ENCODE measurements at places on chromosomes 16 and 17.
A peak's percentile ranks its signal among the peaks of the same experiment; 100 is the strongest.

- DNase-seq = no peak
Observed at GRCh38 chr17:35981908-35982330, 622 bp upstream of the CCL16 start.

DNA sequence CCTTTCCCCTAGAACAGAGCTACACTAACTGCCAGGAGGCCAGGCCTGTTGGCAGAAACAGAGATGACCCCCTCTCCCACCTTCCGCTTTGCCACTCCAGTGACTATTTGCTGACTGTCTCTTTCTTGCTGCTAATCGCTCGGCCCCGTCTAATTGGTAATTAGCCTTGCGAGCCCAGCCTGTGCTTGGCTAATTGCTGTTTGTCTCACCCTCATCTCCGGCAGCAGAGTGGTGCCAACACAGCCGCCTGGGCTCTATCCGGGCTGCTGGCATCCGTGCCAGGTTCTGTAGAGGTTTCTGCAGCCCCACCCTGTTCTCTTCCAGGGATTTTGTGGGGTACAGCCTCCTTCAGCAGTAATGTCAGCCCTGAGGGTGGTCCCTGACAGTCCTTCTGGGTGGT, 27.4 kb upstream of the PHB1 start:
- DNase-seq = peak; percentile 34

- peak; percentile 37 for DNase-seq
Observed at GRCh38 chr17:47820033-47820789, 1.4 kb downstream of the OSBPL7 start.

GRCh38 chr17:3557768-3558583, at the start of gene TRPV3:
Gene TRPV3, minus strand, starts transcription at chr17:3557812. Its CDS starts 2,962 bp downstream, at chr17:3554850.
- DNase-seq = peak; percentile 70

DNA sequence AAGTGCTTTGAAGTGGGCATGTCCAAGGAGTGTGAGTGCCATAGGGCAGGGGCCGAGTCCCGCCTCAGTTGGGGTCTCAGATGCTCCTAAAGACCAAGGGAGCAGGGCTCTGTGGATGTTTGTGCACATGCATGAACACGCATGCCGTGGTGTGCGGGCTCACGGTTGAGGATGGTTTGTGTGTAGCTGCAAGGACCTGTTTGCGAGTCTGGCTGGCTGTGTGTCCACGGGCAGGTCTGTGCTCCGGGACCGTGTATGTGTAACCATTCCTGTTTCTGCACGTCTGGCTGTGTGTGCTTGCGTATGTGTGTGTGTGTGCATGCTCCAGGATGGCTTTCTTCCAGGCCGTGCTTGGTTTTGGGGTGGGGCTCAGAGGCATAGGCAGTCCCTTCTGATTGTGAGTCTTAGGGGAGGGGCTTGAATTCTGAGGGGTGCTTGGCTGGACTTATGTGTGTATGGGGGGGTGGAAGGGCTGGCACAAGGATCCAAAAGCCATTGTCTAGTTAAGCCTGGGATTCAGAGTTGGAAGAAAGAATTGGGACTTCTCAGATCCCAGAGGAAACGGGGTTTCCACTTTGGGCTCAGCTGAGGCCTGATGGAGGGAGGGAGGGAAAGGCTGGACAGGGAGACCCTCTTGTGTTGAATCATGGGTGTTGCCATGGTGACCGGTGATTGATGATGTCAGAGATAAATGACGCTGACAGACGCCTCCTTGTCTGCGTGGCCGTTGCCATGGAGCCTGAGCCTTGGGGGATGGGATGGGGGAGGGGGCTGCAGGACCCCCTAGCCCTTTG, 14.4 kb downstream of the GJD3 start:
- DNase-seq = no peak

DNA sequence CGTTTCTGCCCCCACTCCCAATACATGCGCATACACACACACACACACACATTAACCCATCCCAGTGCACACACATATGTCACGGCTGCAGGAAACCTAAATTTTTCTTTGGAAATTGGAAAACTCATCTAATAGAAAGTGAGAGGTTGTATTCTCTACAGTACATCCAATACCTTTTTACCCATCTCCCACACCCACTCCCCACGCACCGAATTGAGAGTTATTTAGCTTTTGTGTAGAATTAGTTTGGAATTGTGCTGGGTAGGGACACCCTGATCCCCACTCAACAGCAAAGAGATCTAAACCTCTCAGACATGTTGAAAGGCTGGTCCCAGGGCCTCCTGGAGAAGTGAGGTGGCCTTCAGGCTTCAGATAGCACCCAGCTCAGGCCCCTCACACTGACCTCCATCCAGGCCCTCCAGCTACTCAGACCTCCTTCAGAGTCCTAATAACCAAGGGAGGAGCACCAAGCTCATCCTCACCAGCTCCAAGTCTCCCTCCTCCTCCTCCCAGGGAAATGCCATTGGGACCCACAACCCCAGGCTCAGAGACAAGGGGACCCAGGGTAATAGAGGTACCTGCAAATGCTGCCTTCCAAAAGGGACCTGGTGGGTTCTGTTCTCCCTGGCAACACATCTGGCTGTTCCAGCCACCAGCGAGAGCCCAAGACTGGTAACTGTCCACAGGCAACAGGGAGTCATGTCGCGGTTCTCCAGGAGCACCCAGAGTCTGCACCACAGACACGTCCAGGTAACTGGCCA, 955 bp downstream of the HOXB13 start:
- no peak for DNase-seq

GRCh38 chr16:81061871-81062608, 15.0 kb downstream of the C16orf46 start:
- DNase-seq = no peak

DNA sequence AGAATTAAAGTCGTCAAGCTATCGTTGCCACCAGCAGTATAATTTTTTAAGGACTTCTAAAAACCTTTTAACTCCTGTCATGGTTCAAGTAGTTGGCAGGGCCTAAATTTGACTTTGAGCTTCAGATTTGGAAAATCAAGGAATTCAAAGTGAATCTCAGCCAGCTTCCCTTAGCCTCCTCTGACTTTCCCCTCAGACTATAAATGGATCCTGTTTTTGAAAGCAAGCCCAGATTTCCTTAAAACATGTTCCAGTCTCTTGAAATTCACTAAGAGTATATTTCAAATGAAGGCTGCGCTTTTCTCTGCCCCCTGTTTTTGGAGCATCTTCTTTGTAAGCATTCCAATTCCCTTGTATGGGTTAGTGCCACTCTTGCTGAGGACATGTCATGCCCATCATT, 101.8 kb upstream of the CDH8 start:
- no peak for DNase-seq

GRCh38 chr17:21189361-21189760, 24.6 kb downstream of the TMEM11 start:
- DNase-seq = no peak

GRCh38 chr16:73171380-73171779, 123.5 kb upstream of the ZFHX3 start:
- DNase-seq = no peak

GRCh38 chr16:50810241-50810965, 68.5 kb downstream of the CYLD start:
- DNase-seq = no peak

- DNase-seq = no peak
Observed at GRCh38 chr16:4534151-4534790, 4.3 kb downstream of the CDIP1 start.

DNA sequence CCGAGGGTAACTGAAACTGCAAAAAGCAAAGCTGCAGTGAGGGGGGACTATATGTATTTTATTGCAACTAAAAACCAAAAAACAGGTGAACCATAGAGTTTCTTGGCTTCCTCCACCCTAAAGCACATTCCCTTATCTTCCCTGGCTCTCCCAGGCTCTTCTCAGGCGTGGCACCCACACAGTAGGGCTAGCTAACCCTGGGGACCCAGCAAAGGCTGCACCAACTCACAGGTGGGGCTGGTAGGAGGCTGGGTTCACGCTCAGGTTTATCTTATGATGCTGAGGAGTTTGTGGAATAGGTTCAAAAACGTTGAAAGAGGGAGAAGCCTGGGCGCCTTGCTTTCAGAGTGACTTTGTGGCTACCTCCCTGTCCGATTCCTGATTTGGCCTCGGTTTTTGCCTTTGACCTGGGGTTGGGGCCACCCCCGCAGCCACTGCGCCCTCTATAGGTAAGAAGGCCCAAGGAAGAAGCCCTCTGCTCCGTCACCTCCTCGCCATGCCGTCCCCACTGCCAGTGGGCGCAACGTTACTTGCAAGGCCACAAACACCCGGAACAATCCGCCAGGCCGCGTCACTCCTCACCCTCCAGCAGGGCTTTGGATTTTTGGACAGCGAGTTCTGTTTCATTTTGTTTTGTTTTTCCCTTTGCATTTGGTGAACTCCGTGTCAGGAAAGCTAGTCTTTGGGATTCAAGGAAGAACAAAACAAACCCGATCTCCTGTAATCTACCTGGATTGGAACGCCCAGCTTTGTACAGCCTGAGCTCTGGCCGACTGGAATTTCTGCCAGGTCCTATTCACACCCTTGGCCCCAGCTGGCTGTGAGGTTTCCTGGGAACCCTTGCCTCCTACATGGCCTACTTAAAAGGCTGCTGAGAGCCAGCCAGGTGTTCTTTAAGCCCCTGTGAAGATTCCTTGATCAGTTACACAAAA, 60.8 kb downstream of the TBC1D16 start:
- DNase-seq = peak; percentile 48

DNA sequence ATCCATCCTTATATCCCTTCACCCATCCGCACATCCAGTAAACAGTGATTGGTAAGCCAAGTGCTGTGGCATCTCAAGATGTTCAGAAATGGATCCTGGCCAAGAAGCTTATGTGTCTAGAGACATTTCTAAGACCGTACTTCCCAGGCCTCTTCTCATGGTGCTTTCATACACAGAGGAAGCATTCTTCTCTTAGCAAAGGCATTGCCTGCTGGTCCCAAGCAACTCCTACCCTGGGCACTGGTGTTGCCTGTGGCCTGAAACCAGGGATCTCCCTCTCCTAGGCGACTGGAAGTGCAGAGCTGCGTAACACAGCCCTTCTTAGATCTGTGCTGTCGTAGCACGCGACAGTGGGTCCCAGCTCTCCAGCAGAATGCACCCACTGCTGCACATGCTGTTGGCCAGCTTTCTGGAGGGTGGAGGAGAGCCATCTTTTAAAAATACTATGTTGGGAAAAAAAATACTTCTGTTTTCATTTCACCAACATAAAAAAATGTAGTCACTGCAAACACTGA, 182.9 kb downstream of the CCDC182 start:
- no peak for DNase-seq

DNA sequence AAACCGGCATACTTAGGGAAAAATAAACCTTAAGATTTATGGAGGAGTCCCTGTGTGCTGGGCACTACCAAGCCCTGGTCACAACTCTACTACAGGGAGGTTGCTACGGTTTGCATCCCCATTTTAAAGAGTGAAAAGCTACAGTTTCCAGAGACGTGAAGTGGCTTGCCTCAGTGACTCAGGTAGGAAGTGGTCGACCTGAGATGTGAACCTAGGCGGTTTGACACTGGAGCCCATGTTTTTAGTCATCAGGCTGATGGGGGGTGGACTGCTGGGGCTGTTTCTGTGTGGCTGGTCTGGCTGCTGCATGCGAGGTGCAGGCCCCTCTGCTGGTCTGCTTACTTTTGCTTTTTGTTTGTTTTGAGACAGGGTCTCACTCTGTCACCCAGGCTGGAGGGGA, 6.6 kb downstream of the COX6A2 start:
- no peak for DNase-seq

GRCh38 chr17:18993905-18994526, 10.5 kb downstream of the FAM83G start:
- DNase-seq = no peak

- no peak for DNase-seq
Observed at GRCh38 chr17:41294016-41294415, 8.6 kb downstream of the KRTAP29-1 start.

GRCh38 chr17:18025241-18025944, 13.6 kb downstream of the ATPAF2 start:
- DNase-seq = no peak

- no peak for DNase-seq
Observed at GRCh38 chr16:68642047-68642435, 3.1 kb upstream of the CDH3 start.

DNA sequence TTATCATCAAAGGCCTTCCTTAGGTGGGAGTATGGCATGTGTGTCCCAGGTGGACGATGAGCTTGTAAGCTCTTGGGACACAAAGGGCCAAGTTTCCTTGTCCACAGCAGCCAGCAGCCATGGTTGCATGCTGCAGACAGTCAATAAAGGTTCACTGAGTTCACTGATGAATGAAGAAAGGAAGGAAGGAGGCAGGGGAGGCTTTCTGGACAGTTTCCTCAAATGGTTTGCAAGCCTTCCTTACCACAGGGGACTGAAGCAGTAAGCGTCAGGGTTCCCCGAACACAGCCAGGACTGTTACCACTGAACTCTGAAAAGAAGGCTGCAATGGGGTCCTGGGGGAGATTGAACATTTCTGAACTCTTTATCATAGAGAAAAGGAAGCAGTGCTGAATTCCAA, 111.1 kb downstream of the GAS7 start:
- DNase-seq = no peak

DNA sequence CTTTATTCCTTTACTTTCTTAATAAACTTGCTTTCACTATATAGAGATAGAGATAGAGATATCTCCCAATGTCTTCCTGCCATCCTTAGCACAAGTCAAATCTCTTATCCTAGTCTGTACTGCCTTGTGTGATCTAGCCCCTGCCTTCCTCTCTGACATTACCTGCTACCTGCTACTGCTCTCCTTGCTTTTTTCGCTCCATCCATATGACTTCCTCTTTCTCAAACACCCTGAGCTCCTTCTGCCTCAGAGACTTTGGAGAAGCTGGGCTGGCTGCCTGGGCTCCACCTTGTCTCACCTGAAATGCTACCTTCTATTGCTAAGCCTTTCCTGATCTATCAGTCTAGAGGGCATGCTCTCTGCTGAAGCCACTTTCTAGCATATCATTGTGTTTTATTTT, 24.7 kb upstream of the WSB1 start:
- peak; percentile 30 for DNase-seq

DNA sequence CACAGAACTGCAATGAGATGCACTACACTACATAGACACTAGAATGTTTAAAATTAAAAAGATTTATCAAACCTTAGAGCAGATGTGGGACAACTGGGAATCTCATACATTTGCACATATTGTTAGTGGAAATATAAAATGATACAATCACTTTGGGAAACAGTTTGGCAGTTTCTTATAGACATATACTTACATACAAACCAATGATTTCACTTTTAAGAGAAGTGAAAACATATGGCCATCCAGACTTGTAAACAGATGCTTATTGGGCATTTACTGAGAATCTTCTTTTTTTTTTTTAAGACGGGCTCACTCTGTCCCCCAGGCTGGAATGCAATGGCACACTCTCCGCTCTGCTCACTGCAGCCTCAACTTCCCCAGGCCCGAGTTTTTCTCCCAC, 50.1 kb downstream of the AXIN2 start:
- DNase-seq = no peak

DNA sequence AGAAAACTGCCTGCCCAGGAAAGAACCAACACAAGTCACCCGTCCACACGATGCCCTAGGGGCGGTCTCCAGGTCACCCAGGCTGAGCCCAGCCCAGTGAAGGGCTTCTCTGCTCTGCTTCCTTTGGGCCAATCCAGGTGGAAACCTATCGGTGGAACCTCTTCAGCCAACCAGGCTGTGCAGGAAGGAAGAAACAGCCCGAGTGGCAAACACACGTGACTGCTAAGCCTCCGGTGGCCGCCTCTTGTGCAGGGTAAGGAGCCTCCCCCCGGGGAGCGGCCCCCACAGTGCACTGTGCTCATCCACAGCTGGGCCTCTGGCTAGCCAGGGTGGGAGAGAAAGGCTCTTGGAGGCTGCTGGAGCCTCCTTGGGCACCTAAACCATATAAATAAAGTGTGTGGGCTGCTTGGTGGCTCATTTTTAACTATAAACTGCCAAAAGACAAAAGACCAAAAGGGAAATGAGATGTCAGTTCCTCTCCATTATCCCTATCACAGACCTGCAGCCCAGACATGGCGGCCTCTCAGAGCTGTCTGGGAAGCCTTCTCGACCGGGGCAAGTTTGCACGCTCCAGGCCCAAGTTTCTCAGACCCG, 2.4 kb downstream of the RTN4RL1 start:
- DNase-seq = no peak

GRCh38 chr17:65799454-65799853, 238.0 kb upstream of the AXIN2 start:
- DNase-seq = no peak

Data from RPMI8226 (cell line).